Effector memory CD8-positive, alpha-beta T cell (primary cell): ENCODE measurements at places on chromosomes 6 and 20.
A peak's percentile ranks its signal among the peaks of the same experiment; 100 is the strongest.

DNA sequence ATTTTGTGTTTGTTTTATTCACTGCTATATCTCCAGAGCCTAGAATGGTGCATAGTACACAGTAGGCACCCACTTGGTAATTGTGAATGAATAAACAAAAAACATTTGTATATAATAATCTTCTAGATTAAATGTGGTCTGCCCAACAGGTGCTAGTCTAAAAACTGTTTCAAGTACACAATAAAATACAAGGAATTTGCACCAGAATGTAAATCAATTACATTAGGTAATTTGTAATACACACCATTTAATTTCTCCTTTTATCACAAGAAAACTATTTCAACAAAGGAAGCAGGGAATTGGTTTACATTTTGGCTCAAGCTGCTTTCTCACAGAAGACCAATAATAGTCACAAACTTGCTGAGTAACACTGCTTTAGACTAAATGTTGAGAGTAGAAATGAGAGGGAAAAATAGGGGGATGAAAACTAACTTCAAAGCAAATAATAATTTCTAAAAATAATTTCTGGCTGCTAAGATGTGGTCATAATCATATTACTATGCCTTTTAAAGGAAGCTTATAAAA is 22.1 kb downstream of the RUNX2 start:
- no peak for DNase-seq

DNA sequence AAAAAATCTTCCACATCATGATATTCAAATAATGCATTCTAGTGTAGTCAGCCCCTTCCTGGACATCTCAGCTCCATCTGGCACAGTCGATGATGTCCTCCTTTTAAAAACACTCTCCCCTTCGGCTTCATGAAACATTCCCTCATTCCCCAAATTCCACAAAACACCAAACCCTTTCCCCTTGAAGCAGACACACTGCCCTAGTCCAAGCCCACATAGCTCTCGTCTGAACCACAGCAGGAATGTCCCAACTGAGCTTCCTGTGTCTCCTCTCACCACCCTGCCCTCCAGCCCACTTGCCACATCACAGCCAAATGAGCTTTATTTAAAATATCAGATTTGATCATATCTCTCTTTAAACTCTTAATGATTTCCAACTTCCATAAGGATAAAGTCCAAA is 106.4 kb upstream of the CARMIL1 start:
- no peak for DNase-seq

DNA sequence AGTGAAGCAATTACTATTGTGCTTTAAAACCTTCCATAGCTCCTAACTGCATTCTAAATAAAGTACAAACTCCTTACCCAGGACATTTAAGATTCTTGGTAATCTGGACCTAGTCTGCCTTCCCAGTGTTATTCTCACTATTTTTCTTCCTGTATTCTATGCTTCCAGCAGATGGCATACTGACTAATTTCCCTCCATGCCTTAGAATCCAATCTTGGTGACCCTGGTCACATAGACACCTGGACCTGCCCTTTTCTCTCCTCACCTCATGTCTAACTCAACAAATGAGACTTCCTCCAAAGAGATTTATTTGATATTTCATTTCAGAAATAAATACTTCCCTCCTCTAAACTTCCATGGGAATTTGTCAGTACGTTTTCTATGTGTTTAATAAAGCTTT is 25.8 kb downstream of the ROS1 start:
- no peak for DNase-seq

GRCh38 chr20:19691125-19691524 is 66.9 kb upstream of the RIN2 start:
- DNase-seq: no peak

DNA sequence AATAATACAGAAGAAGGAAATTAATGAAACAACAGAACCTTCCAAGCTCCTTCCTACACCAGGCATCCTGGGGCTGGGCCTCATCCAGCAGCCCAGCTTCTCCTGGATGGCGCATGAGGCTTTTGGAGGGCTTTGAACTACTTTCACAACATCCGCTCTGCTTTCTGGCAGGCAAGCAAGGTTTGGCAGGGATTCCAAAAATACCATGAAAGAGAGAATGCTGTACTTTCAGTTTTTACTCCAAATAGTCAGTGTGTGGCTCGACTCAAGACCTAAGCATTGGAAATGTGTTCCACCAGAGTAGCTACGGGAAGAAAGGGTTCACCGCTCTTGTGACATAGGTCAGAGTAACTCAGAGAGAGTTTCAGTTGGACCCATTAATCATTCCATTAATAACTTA is 125.4 kb downstream of the OPRM1 start:
- DNase-seq: no peak

DNA sequence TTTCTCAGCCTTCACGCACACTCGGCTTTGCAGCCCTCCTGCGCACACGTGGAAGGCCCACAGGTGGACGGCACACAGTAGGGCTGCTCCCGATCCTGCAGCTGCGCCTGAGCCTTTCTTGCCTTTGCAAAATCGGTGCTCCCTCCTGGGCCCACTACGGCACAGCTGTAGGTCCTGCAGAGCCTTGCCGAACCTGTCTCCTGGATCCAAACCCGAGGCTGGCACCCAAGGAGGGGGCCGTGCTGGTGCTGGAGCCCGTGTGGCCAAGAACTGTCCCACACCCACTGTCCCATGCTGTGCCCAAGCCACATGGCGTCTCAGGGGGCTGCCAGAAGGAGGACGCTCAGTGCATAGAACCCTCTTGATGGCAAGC is 227.4 kb downstream of the TTLL2 start:
- DNase-seq: no peak

GRCh38 chr6:83862776-83863471 is 3.4 kb downstream of the CYB5R4 start:
- no peak for DNase-seq

GRCh38 chr6:4913705-4914419 is 90.0 kb downstream of the RPP40 start:
- DNase-seq: no peak

GRCh38 chr20:35576816-35577215 is 34.9 kb downstream of the ERGIC3 start:
- no peak for DNase-seq

DNA sequence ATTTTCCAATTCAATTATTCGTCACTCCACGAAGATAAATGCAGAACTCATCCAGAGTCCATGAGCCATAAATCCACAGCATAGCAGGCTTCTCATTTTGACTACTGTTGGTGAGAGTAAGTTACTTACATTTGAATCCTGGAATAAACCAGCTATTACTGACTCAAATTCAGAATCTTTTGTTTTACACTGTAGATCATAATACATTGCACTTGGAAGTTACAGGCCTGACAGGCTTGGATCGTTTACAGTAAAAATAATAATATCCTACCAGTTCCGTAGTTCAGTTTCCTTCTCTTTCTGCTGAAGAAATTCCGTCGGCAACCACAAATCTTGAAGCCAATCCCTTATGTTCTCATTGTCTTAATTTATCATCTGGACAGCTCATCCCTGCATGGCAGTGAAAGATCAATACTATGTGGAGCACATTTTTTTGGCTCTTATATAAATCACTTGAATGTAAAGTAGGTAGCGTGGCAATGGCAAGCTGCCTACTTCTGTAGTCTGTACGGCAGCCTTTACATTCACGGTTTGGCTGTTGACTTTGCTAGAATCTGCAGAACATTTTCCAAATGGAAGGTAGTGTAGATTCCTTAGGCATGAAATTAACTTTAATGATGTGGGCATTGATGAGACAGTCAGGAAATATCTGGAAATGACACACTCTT is 142.9 kb downstream of the WDR27 start:
- DNase-seq: no peak

DNA sequence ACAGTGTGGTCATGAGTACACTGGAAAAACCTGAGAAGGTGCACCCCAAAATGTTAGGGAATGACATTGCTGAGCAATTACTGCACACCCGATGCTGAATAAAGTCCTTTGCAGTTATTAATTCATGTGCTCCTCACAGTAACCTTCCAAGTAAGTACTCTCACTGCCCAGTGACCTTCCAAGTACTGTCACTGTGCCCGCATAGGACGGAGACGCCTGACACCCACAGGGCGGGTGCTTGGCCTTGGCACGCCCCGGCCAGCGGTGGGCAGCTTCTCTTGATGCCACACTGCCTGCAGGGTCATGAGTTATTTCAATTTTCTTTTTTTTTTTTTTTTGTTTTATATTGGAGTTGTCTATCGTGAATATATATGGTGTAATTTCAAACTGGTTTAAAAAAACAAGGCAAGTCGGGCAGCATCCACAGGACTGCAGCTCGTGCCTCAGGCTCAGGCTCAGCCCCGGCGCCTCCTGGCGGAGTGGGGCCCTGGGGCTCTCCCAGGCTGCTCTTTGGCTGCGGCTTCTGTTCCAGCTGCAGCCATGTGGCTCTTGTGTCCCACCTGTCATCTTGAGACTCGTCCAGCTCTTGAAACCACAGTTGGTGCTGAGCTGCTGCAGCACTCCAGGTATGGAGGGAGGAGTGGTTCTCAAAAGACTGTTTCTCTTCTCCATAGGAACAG is 27.0 kb downstream of the PNLDC1 start:
- no peak for DNase-seq

DNA sequence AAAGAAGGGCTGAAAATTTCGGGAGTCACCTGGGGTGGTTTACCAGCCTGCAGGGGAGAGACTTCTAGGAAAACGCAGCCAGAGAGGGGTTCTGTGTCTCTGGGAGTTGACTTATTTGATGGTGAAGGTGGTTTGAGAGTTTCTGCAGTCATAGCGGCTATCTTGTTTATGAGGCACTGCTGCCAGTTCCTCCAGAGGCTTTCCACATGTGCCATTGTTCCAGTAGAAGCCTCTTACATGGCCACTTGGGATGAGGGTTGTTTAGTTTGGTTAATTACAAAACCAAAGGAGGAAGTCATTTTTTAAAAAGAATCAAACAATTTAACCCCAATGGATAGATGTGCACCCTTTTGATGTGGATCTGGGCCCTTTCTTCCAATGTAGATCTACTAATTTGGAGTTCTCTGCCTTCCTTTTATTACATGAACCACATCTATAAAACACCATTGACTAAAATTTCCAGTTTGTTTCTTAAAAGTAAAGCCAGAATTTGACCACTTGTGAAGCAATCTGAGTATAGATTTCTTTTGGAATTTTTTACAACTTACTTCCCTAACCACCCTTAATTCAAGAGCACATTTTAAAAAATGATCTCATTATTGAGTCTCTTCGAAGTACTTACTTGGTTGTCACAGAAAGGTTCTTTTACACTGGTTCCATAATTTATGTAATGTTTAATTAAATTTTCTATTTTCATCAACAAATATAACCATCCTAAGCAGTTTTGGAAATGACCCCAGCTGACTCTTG is 97.6 kb downstream of the TCP11 start:
- DNase-seq: no peak

DNA sequence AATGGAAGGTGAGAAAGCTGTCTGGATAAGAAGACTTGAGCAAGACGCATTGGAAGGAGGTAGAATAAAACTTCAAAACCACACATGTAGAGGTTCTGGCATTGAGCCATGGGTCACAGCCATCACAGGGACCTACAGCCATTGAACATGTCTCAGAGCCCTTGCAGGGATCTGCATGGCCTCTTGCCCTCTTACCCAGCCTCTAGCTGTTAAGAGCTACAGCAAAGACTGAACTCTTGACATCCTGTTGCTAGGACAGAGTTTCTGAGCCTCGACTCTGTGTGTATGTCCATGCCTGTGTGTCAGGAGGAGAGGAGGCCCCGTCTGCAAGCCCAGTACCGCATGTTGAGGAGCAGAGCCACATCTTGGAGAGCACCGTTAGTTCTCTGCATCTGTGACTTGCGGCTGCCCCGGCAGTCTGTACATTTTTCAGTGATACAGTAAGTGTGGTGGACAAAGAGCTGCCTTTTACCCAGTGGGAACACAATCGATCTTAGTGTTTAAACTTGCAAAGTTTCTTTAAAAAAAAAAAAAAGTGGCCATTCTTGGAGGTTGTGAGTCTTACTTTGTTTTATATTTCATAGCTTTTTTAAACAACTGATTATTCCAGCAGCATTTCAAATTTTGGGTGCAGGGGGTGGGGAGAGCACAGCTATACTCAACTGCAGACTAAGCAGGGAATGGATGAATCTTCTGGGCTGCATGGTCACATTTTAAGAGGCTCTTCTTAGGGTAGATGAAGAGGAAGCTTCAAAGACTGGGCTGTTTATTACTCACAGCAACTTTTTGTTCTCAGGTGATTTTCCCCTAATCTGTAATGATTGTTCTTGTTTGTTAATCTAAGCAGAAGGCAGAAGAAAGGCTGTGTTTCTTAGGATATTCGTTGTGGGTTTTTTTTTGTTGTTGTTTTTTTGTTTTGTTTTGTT is 88.5 kb downstream of the TBC1D7 start:
- DNase-seq: no peak

DNA sequence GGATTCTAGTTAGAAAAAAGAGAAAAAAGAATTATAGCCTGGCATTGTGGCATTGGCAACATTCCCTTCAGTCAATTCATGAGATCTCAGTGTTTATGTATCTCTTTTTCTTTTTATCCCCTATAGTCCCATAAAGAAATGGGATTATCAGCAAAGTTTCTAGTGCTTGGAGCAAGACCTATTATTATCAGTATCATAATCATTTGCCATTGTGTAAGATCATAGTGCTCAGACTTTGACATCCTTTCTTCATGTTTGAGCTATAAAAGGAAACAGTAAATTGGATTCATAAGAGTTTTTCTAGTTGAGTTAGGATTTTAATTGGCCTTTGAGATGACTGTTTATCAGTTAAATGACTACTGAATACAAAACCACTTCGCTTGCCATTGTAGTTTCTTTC is 295.6 kb downstream of the GRIK2 start:
- no peak for DNase-seq

DNA sequence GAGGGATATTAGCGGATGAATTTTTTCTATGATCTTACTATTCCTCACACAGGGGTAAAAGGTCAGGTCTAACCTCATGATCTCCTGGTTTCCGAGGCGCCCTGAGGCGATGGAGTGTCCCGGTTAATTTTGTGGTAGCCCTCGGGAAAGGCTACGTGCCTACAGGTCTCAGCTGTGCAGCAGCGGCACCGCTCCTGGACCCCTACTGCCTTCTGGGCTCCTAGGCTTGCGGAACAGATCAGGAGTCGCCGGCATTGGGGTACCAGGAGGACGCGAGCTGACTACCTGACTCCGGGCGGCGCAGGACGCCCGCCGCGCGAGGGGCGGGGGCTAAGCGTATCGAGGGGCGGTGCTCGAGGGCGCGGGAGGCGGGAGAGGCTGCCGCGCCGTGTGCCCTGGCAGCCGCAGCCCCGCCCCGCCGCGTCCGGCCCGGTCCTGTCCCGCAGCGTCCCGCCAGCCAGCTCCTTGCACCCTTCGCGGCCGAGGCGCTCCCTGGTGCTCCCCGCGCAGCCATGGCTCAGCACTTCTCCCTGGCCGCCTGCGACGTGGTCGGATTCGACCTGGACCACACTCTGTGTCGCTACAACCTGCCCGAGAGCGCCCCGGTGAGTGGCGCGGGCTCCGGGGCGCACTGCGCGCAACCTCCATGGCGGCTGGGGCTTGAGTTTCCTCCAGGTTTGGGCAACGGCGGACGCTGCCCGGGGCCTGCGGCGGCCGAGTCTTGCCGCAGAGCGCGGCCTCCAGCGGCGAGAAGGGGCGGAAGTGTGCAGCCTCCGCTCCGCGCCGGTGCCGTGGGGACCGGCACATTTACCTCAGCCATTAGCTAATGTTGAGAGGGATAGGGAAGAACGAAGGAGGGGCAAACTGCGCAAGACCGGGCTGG is at the start of gene NT5DC1:
Gene NT5DC1 (plus strand): TSS at position 435 of the 883 bp plus-strand sequence. CDS start 78 bp downstream, at position 513.
- DNase-seq: peak; percentile 82
